ENCODE measurements at places on chromosomes 16 and 17.

DNA sequence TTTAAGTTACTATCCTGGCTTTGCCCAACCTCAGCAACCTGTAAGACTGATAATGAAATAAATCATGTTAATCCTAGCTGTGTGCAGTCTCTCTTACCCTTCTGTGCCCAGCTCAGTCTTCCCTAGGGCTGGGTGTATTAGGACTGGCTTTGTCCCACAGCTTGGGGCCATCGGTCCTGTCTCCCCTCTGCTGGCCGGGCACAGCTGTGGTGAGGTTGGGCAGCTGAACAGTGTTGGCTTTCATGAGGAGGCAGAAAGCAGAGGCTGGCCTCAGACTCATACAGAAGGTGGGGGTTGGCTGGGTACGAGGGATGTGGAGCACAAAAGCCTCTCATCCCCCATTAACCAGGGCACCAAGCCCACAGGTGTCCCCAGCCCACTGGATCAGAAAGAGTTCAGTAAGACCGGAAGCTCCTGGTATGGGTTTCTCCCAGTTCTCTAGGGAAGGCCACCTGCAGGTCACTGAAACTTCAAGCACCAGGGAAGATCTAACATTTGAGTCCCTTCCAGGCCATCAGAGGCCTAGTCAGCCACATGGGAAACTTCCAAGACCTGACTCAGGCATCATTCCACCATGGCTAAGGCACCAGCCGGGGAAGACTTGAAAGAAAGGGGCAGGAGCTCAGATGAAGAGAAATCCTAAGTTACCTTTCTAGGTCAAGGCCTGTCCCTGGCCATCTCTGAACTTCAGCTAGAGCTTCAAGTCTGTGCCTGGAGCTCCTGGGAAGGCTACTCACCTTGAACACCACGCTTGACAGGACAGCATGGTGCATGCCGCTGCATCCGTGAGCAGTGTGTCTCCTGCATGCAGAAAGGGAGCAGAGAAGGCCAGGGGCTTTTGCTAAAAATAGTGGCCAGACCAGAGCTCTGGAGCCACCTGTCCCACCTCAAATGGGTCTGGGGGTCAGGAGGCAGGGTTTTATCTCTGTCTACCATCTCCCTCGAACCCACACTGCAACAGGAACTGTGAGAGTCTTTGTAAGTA, 8.8 kb downstream of the CNP start:
- DNase-seq, result no peak

DNA sequence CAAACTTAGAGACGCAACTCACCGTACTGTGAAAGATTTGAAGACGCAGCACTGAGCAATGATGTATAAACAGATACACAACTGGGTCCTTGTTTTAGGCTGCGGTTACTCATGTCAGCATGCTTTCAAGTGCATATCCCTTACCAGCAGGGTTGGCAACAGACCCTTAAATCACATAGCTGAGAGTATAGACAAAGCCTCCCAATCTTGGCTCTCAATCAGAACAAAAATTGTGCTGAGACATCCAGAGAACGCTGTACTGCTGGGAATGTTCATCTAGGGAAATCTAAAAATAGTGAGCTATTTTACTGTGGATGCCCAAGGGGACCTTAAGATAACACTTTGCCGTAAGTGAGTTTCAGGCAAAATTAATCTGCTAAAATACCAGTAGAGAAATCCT, 84.4 kb upstream of the NUDT7 start:
- DNase-seq, result no peak

DNA sequence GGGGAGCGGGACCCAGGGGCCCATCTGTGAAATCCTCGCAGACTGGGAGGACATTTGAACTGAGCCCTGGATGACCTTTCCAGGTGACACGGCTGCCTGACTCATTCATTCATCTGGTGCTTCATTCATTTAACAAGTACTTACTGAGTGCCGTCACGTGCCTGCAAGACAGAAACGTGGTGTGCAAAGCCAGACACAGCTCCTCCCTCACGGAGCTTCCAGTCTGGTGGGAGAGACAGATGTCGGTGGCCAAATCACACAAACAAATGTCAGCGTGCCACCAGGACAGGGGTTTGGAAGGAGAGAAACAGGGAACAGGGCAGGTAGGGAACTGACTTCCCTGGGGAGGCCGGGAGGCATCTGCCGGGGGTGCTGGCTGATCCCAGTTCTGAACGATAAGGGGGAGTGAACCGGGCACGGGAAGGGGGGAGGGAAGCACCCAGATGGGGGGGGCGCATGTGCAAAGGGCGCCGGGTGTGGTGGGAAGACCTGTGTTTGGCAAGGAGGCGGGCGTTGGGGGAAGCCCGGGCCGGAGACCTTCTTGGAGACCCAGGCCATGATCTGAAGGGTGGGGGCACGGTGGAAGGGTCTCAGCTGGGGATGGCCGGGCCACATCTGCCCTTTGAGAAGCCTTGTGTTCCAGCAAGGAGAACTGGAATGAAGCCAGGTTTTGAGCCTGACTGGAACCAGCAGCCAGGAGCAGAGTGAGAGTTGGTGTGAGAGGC, 93.6 kb upstream of the CIBAR2 start:
- no peak for DNase-seq

DNA sequence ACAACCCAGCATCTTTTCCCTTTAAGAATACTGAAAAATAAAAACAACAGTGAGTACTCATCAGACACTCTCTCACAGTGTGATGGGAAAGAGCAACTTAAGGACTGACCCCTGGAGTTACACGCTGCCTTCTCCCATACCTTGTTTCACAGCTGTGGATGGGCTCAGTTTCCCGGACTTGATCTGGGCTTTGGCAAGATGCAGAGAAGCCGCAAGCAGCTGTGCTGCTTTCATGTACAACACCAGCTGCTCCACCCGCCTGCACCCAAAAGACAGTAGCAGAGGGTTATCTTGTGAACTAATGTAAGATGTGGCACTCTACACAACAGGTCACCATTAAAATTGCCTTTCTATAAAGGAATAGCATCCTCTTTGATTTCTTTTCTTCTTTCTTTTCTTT, 32.7 kb upstream of the ALDH3A1 start:
- no peak for DNase-seq

All from DND-41 (cell line).